Activated T-cell treated with anti-CD3 and anti-CD28 coated beads, Interleukin-2, amount 50 U/mL, for 72 hours (primary cell): ENCODE measurements at places on chromosomes 6 and 20.

- peaks cover 33% of the 10 kb centered on the region for H3K36me3 ChIP-seq
- no peak overlapping the region for H3K27ac ChIP-seq
- no peak for DNase-seq
- H3K27me3 ChIP-seq: no peaks in the 10 kb centered on the region
These were observed 8.9 kb downstream of the STX11 start for GRCh38 chr6:144159223-144159622.

- peaks cover 12% of the 10 kb centered on the region for H3K4me1 ChIP-seq
- peaks cover 68% of the 10 kb centered on the region for H3K27me3 ChIP-seq
- no peak for DNase-seq
- H3K36me3 ChIP-seq: peaks cover 2% of the 10 kb centered on the region
- H3K27ac ChIP-seq: no peak overlapping the region
These were observed 4.4 kb downstream of the VSTM2L start for GRCh38 chr20:37907330-37907676.

DNA sequence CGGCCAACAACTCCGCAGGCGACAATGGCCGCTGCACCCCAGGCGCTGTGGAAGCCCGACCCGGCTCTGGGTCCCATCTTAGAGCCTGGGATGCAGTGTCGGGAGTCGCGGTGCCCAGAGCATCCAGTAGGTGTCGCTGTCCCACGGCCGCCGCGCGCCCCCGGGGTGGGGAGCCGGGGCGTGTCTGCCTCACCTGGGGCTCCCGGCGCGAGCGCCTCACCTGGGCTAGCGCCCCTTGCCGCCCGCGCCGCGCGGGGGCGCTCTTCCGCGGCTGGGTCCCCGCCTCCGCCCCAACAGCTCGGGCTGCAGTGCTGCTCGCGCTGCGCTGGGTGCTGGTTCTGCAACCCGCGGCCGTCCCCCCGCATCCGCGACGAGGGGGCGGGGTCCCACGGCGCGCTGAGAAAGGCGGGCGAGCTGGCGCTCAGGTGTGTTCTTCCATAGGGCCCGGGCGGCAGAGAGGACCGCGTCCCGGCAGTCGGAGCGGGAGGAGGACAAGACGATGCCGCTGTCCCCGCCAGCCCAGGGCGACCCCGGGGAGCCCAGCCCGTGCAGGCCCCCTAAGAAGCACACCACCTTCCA, at the start of gene CRYBG1:
Gene CRYBG1, plus strand, starts transcription at position 308 of the 579 bp plus-strand sequence. Its CDS starts 192 bp downstream, at position 500.
- H3K27ac ChIP-seq: no peak within 1 kb of the TSS
- DNase-seq: peak; percentile 74
- no peaks in the 10 kb centered on the region for H3K36me3 ChIP-seq
- peak within 1 kb of the TSS; percentile 94 for H3K4me3 ChIP-seq
- peaks cover 14% of the 10 kb centered on the region for H3K4me1 ChIP-seq

GRCh38 chr6:122154912-122155575, 244.4 kb upstream of the HSF2 start:
- H3K4me3 ChIP-seq: no peak overlapping the region
- H3K27me3 ChIP-seq: peaks cover 10% of the 10 kb centered on the region
- H3K4me1 ChIP-seq: no peaks in the 10 kb centered on the region
- no peaks in the 10 kb centered on the region for H3K36me3 ChIP-seq
- no peak overlapping the region for H3K27ac ChIP-seq
- no peak for DNase-seq

DNA sequence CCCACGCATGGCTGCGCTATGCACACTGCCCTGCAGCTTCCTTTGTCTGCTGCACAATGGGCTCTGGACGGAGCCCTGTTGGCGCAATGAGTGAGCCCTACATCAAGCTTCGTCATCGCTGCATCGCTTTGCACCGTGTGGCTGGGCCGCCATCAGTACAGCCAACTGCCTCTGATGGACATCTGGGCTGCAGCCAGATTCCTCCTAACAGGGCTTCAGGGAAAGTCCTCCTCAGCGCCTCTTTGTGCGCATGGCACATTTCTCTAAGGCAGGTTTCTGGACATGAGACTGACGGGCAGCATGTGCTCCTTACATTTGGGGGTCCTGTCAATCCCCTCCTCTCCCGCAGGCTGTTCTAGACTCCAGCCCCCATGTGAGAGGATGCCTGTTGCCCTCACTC, 29.7 kb upstream of the ANGPT4 start:
- no peaks in the 10 kb centered on the region for H3K36me3 ChIP-seq
- DNase-seq: no peak
- no peaks in the 10 kb centered on the region for H3K4me1 ChIP-seq
- no peak overlapping the region for H3K27ac ChIP-seq
- H3K4me3 ChIP-seq: no peak overlapping the region

GRCh38 chr6:75882734-75883133, 133.7 kb downstream of the MYO6 start:
- DNase-seq: no peak
- no peaks in the 10 kb centered on the region for H3K27me3 ChIP-seq
- H3K27ac ChIP-seq: no peak overlapping the region
- H3K4me3 ChIP-seq: no peak overlapping the region
- no peaks in the 10 kb centered on the region for H3K4me1 ChIP-seq

GRCh38 chr20:32507998-32508774, 76.9 kb downstream of the NOL4L start:
- H3K27ac ChIP-seq: no peak overlapping the region
- H3K4me1 ChIP-seq: peaks cover 81% of the 10 kb centered on the region
- DNase-seq: no peak
- peaks cover 9% of the 10 kb centered on the region for H3K36me3 ChIP-seq

- H3K27me3 ChIP-seq: no peaks in the 10 kb centered on the region
- no peak overlapping the region for H3K27ac ChIP-seq
- H3K4me1 ChIP-seq: peaks cover 19% of the 10 kb centered on the region
- no peak for DNase-seq
These were observed 5.2 kb downstream of the BCAS4 start for GRCh38 chr20:50799890-50800550.

- peaks cover 42% of the 10 kb centered on the region for H3K4me1 ChIP-seq
- no peaks in the 10 kb centered on the region for H3K36me3 ChIP-seq
- H3K27ac ChIP-seq: no peak overlapping the region
- no peaks in the 10 kb centered on the region for H3K27me3 ChIP-seq
- no peak for DNase-seq
- no peak overlapping the region for H3K4me3 ChIP-seq
These were observed 11.2 kb upstream of the SERPINB9 start for GRCh38 chr6:2914318-2914660.

DNA sequence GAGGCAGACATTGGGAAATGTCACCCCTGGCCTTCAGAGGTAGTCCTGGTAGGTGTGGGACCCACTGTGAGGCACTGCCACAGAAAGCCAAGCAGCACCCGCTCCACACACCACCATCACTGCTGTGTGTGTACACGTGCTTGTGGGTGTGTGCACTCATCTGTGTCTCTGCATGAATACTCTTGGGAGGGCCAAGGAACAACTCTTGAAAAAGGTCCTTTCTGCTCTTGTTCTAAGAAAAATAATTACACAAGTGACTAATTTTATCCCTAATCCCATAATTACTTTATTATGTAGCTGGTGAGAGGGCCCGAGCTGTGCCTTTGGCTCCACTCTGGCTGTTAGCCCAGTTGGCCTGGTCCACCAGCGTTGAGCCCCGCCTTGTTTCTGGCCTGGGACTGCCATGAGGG, 21.7 kb upstream of the EPB41L1 start:
- H3K27ac ChIP-seq: no peak overlapping the region
- H3K4me3 ChIP-seq: no peak overlapping the region
- H3K36me3 ChIP-seq: no peaks in the 10 kb centered on the region
- H3K4me1 ChIP-seq: no peaks in the 10 kb centered on the region

DNA sequence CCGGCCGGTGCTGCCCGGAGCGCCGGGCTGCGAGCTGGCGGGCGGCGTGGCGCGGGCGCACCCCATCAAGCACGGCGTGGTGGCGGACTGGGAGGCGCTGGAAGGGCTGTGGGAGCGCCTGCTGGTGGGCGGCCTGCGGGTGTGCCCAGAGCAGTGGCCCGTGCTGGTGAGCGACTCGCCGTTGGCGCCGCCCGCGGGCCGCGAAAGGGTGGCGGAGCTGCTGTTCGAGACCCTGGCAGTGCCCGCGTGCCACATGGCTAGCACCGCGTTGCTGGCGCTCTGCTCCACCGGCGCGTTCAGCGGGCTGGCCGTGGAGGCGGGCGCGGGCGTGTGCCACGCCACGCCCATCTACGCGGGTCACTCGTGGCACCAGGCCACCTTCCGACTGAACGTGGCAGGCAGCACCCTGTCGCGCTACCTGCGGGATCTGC, 517 bp downstream of the ACTL10 start:
- no peak overlapping the region for H3K27ac ChIP-seq
- H3K4me1 ChIP-seq: peaks cover 41% of the 10 kb centered on the region
- H3K36me3 ChIP-seq: no peaks in the 10 kb centered on the region
- peak overlapping the region; percentile 95 for H3K4me3 ChIP-seq

DNA sequence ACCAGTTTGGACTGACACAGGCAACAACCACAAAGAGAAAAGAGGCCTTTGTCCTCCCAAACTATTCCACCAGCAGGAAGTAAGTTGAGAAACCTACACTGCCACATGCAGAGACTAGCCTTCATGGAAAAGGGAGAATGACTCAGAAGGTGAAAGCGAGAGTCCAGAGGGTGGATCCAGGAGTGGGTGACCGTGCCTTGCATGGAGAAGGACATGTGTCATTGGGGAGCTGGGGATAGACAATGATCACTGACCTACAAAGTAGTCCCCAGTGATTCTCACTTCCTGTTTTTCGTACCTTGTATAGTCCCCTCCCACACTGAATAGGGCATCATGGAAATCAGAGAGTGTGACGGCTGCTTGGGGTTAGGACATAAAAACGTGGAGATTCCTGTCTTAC, 91.9 kb downstream of the MYLK4 start:
- H3K4me3 ChIP-seq: no peak overlapping the region
- peaks cover 10% of the 10 kb centered on the region for H3K4me1 ChIP-seq
